ENCODE measurements at places on chromosomes 5 and 9.

DNA sequence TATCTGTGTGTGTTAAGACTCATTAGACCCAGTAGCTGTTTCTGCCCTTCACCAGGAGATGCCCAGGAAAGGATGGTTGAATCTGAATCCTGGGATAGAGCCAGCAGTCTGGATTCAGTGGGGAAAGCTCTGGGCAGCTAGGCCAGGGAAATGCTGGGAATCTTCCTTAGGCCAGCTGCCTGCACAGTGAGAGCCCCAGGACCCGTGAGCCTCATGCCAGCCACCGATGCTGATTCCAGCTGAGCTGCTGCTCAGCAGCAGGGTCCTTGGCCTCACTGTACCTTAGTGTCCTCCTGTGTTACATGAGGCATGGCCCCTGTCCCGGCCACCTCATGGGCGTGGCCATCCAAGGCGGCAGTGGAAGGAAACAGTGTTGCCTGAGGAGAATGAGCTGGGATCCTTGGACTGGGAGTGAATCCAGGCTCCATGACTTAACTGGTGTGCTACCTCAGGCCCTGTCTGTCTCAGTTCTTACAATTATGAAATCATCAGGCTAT is 87.1 kb downstream of the AMBP start:
- DNase-seq: no peak

DNA sequence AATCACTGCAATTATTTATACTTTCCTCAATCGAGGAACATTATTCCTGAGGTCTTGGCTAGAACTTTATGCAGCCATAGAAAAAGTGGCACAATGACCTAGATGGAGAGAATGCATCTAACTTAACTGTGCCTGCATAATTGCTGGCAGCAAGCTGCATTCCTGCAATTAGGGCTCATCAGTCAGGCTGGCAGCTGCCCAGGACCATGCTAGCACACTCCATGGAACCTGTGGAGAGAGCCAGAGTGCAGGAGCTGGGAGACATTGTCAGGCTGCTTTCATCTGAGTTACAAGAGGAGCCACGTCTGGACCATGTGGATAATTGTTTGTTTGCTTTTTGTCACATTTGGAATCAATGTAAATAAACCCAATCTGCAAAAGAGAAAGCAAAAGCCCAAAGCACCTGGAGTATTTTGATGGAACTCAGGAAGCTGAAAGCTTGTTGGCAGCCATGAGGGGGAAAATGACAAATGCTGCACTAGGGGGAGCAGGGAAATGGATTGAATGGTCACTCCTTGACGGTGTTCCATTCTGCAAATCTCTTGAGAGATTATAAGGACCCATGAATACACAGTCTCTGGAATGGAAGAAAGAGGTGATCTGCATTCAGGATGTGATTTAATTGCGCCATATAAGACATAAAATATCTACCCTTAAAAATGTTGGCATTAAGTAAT is 839.9 kb downstream of the MAT2B start:
- DNase-seq: no peak

DNA sequence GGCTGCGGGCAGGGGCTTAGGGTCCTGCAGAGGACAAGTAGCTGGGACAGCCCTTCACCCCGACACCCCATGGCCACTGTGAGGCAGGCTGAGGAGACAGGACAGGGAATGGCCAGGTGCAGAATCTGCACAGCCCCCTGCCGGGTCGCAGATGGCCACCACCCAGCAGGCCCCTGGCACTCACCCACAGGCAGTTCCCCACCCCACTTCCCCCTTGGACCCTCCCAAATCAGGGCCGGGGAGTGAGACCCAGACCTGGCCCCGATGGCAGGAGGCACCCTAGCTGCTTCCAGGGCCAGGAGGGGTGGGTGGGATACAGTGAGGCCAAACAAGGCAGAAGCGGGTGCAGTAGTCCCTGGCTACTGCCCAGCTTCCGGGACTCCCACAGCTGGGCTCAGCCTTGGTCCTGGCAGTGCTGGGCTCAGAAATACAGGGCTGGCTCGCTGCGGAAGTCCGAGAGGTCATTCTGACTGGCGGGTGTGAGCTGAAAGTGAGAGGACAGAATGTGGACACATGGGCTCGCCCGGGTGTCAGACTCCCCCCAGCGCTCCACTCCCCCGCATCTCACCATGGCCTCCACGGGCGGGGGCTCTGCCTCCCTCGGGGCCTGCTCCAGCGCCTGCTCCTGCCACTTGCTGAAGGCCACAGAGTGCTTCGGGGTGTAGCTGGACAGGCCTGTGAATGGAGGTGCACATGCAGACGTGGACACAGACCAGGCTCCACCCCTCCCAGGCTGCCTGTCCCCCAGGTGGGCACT is 3.4 kb downstream of the SSNA1 start:
- no peak for DNase-seq

- no peak for DNase-seq
These were observed 133.6 kb upstream of the RETREG1 start for GRCh38 chr5:16750445-16750844.

- no peak for DNase-seq
These were observed 33.3 kb downstream of the GPBP1 start for GRCh38 chr5:57207007-57207653.

GRCh38 chr5:59615272-59615671 is 278.3 kb downstream of the PDE4D start:
- no peak for DNase-seq

DNA sequence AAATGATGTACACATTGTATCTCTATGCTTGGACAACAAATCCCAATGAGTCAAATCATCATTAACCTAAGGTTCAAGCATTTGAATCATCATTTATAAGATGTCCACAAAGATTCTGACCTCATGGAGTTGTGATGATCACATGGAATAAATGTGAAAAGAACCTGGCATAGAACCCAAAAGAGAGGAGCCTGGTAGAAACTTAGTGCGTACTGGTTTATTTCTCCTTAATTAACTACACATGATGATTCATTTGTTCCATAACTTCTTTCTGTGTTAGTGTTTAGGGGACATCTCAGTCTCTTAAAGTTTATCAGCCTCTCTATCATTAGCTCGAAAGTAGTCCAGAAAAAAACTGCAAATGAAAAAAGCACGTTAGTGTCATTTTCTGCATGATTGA is 411.6 kb downstream of the BRINP1 start:
- no peak for DNase-seq

DNA sequence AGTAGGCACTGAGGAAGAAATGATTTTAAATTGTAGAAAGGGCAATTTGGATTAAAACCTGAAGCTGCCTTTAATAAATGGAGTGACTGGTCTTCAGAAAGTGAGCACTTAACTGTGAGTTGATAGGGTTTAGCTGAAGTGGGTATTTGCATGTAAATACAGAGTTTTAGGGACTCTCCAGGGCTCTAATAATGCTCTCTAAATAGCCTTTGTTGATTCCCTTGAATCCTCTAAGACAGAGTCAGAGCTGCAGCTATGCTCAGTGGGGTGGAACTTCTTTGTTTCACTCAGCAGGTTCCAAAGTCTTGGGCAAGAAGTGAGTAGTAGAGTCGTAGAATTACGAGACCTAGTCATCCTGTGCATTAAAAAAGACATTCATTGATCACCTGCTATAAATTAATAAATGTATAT is 21.4 kb downstream of the GLRA1 start:
- DNase-seq: no peak

DNA sequence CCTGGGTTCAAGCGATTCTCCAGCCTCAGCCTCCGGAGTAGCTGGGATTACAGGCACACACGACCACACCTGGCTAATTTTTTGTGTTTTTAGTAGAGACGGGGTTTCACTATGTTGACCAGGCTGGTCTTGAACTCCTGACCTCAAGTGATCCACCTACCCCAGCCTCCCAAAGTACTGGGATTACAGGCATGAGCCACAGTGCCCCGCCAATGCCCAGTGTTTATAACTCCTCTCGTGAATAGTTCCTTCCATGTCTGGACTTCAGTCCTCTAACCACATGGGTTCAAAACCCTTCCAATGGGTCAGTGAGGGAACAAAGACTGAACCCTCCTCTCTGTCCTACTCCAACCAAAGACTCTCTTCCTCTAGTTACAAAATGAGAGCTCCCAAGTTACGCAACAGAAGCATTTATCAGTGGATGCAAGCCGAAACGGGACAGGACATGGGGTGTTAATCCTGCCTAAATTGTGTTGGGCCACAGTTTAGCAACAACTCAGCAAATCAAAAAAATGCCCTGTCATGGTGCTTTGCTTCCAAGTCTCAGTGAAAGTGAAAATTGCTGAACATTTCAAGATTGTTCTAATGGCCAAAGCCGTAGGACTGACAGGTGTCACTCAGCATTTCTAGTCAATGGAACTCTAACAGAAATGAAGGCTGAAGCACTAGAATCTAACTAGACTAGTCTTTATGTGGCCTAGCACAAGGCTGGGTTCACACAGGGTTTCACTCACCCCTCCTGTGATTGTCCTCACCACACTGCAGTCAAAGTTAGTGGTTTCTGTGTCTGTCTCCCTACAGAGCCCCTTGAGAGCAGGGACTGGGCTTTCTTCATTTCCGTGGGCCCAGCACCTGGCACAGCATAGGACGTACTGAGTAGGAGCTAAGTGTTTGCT is 3.2 kb upstream of the TMEM245 start:
- no peak for DNase-seq

DNA sequence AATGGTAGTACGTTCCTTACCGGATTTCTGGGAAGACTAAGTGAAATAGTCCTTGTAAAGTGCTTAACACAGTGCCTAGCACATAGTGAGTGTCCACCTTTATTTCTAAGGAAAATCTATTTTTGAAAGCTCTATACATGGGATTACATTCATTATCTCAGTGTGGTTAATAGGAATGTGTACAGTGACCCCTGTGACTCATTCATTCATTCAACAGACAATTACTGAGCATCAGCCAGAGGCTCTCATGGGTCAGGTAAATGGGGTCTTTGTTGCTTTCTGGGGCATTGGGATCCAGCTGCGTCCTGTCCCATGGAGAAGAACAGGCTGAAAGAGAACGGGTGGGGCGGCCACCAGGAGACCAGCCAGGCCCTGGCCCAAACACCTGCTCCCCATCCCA is 226.2 kb upstream of the TBC1D2 start:
- DNase-seq: no peak

GRCh38 chr5:81249240-81249639 is 16.1 kb downstream of the CKMT2 start:
- DNase-seq: peak; percentile 45

DNA sequence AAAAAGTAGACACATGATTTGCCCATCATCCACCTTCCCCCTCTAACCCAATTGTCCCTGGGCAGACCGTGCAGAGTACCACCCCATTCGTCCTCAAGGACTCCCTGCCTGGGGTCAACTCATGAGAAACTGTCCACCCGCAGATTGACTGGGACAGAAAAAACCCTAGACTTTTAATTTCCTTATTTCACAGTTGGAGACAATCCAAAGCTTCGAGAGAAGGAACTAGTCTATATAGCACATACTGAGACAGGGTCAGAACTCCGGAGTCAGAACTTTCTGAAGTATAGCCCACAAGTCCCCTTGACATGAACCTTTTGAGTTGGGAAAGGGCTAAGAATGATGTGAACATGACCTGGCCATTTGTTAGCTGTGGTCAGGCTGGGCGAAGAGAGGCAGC is 7.5 kb upstream of the GPX3 start:
- no peak for DNase-seq

- no peak for DNase-seq
These were observed 241.5 kb downstream of the TLE4 start for GRCh38 chr9:79813258-79813638.

- no peak for DNase-seq
These were observed 33.5 kb downstream of the FAF2 start for GRCh38 chr5:176481711-176482110.

GRCh38 chr9:128428644-128429512 is 8.2 kb downstream of the CERCAM start:
- no peak for DNase-seq

GRCh38 chr9:115116421-115117284 is 1.3 kb downstream of the TNC start:
- DNase-seq: no peak

DNA sequence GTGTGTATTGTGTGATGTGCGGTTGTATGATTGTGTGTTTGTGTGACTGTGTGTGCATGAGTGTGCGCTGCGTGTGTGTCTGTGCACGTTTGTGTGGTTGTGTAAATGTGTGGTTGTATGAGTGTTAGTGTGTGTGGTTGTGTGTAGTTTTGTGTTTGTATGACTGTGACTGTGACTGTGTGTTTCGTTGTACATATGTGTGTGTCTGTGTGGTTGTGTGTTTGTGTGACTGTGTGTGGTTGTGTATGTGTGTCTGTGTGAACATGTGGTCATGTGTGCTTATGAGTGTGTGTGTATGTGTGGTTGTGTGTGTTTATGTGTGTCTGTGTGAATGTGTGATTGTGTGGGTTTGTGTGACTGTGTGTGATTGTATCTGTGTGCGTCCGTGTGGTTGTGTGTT is 197.8 kb downstream of the TTLL11 start:
- DNase-seq: no peak

DNA sequence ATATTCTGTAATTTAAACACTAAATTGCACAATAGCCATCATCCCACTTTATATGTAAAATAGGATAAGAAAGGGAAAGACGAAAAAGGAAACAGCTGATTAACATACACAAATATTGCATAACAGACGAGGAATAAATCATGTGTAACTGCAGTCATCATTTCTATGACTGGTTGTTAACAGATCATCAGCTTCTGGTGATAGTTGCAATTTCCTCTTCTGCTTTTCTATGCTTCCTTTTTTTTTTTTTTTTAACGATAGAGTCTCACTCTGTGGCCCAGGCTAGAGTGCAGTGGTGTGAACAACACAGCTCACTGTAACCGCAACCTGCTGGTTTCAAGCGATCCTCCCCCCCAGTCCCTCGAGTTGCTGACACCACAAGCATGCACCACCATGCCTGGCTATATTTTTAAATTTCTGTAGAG is 22.5 kb upstream of the JAKMIP2 start:
- DNase-seq: no peak

- no peak for DNase-seq
These were observed 9.4 kb upstream of the LMX1B start for GRCh38 chr9:126604059-126605055.

- peak; percentile 91 for DNase-seq
These were observed at the start of gene ZFR for GRCh38 chr5:32444431-32445286. ZFR (minus strand) TSS chr5:32444740; CDS start chr5:32444658, 82 bp downstream.

GRCh38 chr5:2353211-2353610 is 398.3 kb downstream of the IRX2 start:
- DNase-seq: no peak

DNA sequence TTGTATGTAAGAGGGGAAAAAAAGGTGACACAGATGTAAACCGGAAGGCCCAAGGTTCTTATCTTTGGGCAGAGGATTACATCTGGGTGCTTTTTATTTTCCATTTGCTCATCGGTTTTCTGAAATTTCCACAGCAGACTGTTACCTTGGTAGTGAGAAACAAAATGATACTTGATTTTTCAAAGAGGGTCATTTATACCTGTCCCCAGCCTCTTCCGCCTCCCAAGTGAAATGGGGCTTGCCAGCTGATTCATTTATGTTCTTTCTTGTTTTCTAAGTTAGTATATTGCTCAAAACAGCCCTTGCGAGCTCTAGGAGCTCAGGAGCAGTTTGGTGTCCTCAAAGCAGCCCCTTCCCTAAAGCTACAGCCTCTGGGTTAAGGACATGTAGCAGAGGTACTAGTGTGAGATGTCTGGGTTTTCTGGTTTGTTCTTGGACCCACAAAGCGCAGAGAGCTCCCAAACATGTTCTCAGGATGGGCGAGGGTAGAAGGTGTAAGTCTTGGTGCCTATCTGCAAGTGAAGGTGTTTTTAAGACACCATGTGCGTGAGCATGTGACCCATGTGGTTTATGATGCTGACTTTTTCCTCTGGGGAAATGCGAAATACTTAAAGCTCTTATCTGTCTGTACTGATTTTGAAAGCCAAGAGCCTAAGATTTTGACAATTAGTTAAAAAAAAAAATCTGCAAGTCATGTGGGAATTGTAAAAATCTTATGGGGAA is 38.3 kb downstream of the DAPK1 start:
- DNase-seq: no peak

GRCh38 chr9:124551472-124552272 is 44.5 kb upstream of the NR5A1 start:
- no peak for DNase-seq
